NCI-H2081 treated with DMSO at 0.1 percent for 48 hours (cell line): ENCODE measurements at places on chromosomes 3 and 15.

- no peak for DNase-seq
Measured at GRCh38 chr3:46466871-46467403, 2.2 kb upstream of the LTF start.

GRCh38 chr3:18087988-18088387 lies 337.2 kb downstream of the SATB1 start:
- DNase-seq: no peak

- no peak for DNase-seq
Measured at GRCh38 chr3:62818347-62818746, 56.9 kb downstream of the CADPS start.

DNA sequence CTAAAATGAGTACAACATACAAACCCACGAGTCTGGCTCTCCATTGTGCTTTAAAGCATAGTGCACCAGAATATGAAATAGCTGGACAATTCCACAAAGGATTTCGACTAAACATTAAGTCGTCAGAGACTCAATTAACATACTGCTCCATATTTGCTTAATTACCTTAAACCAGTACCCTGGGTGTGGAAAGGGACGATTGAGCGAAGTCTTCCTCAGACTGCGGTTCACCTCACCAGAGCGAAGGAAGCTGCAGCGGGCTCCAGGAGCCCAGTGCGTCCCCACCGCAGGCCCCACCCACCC lies 218 bp upstream of the TRPC1 start:
- no peak for DNase-seq

DNA sequence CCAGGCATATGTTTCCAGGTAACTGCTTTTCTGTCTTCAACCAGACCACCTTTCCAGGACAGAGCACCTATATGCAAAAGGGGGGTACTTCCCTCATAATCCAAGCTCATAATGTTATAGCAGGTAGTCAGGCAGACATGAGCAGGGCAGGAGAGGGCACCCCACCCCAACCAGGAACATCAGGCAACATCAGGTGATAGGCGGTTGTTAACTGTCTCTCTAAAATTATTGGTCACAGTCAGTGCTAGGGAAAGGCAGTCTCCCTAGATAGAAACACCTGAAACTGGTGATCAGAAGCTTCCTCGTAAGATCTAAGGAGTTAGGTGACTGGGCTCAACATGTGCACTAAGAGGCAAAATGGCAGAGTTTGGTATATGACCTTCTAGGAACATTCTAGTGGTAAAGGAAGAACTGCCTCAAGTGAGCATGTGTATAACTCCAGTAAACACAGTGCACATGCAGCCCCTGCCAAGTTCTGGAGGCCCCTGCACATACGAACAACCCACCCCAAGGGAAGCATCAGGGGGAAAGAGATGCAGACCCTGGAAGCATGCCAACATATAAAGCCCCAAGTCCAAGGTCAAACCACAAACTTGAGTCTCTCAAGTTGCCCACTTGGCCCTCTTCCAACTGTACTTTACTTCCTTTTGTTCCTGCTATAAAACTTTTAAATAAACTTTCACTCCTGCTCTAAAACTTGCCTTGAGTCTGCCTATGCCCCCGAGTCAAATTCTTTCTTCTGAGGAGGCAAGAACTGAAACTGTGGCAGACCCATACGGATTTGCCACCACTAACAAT lies 270.9 kb downstream of the ULK4 start:
- no peak for DNase-seq

DNA sequence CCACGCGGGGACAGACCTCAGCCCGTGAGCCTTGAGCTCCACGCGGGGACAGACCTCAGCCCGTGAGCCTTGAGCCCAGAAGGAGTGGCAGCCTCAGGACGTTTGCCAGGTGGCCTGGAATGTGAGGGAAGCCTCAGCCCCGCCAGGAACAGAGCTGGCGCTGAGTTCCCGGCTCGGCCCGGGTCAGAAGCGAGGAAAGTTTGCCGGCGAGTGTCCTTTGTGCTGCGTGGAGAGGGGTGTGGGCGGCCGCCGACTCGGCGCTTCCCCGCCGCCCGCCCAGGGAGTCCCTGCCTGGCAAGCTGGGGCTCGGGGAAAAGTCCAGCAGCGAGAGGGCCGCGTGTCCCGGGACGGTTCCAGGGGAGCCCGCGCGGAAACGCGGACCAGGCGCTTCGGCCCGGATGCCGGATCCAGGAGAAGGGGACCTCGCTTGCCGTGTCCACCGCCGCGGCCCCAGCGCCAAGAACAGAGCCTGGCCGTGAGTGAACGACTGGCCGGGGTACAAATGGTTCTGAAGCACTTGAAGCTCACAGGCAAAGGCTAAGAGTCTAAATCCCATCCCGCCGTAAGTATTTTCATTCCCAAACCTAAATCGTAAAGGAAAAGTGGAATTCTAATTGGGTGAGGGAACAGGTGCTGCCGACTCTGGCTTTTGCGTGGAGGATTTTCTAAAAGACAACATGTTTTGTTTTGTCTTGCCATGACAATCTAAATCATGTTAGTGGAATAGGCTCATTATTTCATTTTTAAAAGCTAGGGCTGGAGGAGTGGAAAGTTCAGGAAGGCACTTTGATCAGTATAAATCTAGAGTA lies 1.7 kb downstream of the LRRN1 start:
- no peak for DNase-seq

DNA sequence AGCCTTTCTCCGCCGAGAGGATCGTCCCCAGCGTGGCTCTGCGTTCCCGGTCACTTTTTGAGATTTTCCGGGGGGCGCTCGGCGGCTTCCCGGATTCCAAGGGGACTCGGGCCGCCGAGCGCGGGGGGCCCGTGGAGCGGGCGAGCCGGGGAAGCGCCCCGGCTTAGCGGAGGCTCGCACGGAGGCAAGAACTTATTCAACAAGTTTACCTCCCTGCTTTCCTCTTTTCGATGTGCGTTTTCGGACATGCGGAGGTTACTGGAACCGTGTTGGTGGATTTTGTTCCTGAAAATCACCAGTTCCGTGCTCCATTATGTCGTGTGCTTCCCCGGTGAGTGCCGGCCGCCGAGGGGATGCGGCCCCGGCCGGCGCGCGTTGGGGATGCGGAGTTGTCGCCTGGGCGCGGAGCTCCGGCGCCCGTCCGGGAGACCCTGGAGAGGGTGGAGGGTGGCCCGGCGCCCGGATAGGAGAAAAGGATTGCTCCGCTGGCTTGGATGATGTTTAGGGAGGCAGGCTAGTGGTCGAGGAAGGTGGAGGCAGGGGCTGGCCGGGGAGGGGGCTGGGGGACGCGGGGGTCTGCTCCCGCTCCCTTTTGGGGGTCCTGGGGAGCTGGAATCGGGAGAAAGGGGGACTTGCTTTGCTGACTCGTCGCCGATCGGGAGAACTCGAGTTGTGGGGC lies 810 bp downstream of the PTPRG start:
- no peak for DNase-seq

- no peak for DNase-seq
Measured at GRCh38 chr3:72872183-72872582, 15.7 kb upstream of the GXYLT2 start.

DNA sequence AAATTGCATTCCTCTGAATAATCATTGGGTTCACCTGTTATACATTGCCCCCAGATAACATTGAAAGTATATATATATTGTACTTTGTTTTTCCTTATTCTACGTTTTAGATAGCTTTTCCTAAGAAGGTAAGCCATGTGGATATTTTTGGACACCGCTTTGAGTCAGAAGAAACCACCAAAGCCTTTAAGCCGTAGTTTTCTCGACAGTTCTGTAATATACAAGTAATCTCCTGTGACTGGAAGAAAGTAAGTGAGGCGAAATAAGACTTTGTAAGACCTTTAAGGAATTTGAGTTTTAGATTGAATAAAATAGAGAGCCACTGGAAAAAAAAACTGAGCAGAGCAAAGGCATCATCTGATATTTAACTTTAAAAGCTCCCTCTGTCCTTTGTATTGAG lies 1092.0 kb downstream of the DIPK2A start:
- DNase-seq: no peak

GRCh38 chr15:67094001-67094826 lies 28.8 kb downstream of the SMAD3 start:
- no peak for DNase-seq
